ENCODE measurements at places on chromosomes 3 and 15.
A peak's percentile ranks its signal among the peaks of the same experiment; 100 is the strongest.

- peaks cover 6% of the 10 kb centered on the region for H3K27me3 ChIP-seq
- no peak overlapping the region for H3K4me3 ChIP-seq
- H3K4me1 ChIP-seq, result no peaks in the 10 kb centered on the region
- DNase-seq, result no peak
Measured at GRCh38 chr3:61997101-61997500, 376.2 kb downstream of the FEZF2 start.

DNA sequence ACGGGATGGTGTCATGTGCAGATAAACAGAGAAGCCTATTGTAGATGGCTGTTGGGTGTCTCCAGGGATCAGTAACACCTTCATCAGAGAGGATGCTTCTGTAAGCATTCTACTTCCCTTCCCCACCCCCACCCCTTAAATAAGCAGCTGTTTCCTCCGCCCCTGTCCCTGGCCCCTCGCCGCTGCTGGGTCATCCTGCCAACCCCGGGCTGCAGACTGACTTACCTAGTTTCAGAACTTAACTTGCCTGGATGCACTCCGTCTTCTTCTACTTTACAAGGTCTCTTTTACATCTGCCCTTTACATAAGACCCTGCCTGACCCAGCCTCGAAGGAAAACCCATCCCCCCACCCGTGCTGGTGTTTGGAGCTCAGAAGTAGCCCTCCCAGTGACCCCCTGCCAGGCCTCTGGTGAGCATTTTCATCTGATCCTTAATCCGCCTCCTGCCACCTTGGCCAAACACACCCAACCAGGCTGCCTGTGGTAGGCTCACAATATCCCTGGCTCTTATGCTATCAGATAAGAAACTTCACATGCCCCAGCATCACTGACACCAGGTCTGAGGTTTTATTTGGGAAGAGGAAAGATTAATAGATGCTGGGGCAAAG lies 103.0 kb upstream of the HES1 start:
- H3K4me3 ChIP-seq, result no peak overlapping the region
- H3K27me3 ChIP-seq, result peaks cover 12% of the 10 kb centered on the region
- DNase-seq, result no peak
- H3K4me1 ChIP-seq, result peaks cover 13% of the 10 kb centered on the region
- H3K27ac ChIP-seq, result no peak overlapping the region

GRCh38 chr3:42764561-42765295 lies 8.3 kb downstream of the CCDC13 start:
- H3K27ac ChIP-seq, result no peak overlapping the region
- no peaks in the 10 kb centered on the region for H3K27me3 ChIP-seq
- H3K36me3 ChIP-seq, result no peaks in the 10 kb centered on the region
- no peak for DNase-seq
- no peak overlapping the region for H3K4me3 ChIP-seq
- no peaks in the 10 kb centered on the region for H3K4me1 ChIP-seq

DNA sequence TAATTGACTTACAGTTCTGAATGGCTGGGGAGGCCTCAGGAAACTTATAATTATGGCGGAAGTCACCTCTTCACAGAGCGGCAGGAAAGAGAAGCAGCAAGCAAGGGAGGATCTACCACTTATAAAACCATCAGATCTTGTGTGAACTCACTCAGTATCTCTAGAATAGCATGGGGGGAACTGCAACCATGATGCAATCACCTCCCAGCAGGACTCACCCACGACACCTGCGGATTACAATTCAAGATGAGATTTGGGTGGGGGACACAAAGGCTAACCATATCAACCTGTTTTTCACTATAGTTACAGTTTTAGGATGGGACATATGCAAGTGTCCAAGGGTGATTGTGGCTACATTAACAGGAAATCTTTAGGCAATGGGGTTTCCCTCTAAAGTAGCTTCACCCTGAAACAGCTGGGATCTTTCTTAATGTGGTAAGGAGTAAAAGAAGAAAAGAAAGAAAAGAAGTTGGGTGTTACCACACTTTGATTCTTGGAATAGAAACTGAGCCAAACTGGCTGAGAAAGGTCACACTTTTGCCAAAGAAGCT lies 453.8 kb downstream of the OTOL1 start:
- no peak overlapping the region for H3K4me3 ChIP-seq
- H3K27ac ChIP-seq, result no peak overlapping the region
- H3K27me3 ChIP-seq, result no peaks in the 10 kb centered on the region
- H3K4me1 ChIP-seq, result no peaks in the 10 kb centered on the region
- no peak for DNase-seq
- H3K36me3 ChIP-seq, result no peaks in the 10 kb centered on the region

- no peaks in the 10 kb centered on the region for H3K4me1 ChIP-seq
- H3K36me3 ChIP-seq, result peaks cover 1% of the 10 kb centered on the region
- no peaks in the 10 kb centered on the region for H3K27me3 ChIP-seq
- DNase-seq, result no peak
- H3K27ac ChIP-seq, result no peak overlapping the region
Measured at GRCh38 chr3:167203062-167203461, 177.0 kb downstream of the ZBBX start.

DNA sequence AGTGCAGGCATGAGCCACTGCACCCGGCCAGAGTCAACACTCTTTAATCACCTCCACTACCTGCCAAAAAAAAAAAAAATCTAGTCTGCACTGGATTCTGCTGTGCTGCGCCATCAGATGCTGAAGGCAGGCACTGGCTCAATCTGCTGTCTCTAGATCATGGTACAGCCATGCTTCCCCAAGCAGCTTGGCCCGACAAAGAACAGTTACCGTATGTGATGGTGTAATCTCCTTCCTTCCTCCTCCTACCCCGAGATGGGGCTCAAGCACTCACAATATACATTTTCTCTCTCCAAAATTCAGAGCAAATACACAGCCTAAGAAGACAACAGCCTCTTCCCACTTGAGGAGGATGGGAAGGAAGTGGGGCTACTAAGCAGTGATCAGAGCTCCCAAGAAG lies 45.1 kb downstream of the DAPK2 start:
- peaks cover 40% of the 10 kb centered on the region for H3K4me1 ChIP-seq
- no peak overlapping the region for H3K4me3 ChIP-seq

DNA sequence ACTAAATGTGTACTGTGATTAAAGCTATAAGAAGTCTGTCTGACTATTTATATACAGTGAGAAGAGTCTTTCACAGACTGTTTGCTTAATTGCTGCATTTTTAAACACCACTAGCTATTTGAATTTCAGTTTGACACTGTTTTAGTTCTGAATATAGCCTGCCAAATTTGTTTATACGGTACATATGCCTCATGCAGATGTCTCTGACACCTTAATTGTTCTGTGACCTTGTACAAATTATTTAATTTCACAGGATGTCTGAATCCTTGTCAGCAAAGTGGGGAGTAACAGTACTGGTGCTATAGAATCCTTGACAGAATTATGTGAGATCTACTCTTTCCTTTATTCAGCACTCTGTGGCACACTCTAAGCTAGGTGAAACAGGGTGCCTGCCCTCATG lies 125.5 kb downstream of the MBNL1 start:
- no peak overlapping the region for H3K4me3 ChIP-seq
- peak overlapping the region; percentile 57 for H3K27ac ChIP-seq
- peaks cover 56% of the 10 kb centered on the region for H3K4me1 ChIP-seq
- no peaks in the 10 kb centered on the region for H3K27me3 ChIP-seq

DNA sequence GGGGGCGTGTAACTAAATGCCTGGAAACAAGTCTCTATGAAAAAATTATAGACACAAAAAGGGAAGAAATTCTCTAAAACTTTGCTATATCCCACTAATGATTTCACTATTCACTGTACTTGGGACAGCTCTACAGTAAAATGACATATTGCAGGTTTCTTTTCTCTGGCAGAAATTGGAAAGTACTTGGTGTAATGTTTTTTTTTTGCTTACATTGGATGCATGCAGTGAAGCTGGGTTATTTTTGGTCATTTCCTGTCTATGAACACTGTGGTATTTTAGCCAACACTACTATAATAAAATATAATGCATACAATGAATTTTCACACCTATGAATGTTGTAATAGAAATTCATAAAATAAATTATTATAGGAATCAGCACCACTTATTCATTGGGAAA lies 109.7 kb downstream of the LRRC49 start:
- H3K27ac ChIP-seq, result no peak overlapping the region
- no peaks in the 10 kb centered on the region for H3K36me3 ChIP-seq
- peaks cover 39% of the 10 kb centered on the region for H3K27me3 ChIP-seq
- DNase-seq, result no peak
- H3K4me1 ChIP-seq, result no peaks in the 10 kb centered on the region
- H3K4me3 ChIP-seq, result no peak overlapping the region

GRCh38 chr3:138404121-138404520 lies 30.3 kb upstream of the ESYT3 start:
- H3K36me3 ChIP-seq, result no peaks in the 10 kb centered on the region
- peaks cover 35% of the 10 kb centered on the region for H3K27me3 ChIP-seq
- DNase-seq, result no peak
- H3K4me1 ChIP-seq, result no peaks in the 10 kb centered on the region
- no peak overlapping the region for H3K27ac ChIP-seq

- no peak for DNase-seq
- no peaks in the 10 kb centered on the region for H3K27me3 ChIP-seq
- peaks cover 18% of the 10 kb centered on the region for H3K4me1 ChIP-seq
Measured at GRCh38 chr3:71676931-71677330, 48.3 kb downstream of the EIF4E3 start.

DNA sequence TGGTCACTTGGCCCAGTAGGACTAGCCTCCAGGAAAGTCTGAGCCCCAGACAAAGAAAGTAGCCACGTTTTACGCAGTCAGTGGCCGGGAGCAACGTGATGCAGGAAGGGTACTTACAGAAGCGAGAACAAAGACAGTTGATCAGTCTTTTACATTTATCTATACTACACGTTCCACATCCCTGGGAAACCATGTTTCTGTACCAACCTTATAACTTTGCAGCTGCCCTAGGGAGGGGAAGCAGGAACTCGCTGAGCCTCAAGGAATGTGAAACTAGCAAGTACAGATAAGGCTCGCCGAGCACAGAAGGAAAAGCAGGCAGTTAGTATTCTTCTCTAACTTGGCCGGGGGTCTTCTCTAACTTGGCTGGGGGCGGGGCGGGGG lies 3.4 kb upstream of the KNL1 start:
- peaks cover 7% of the 10 kb centered on the region for H3K27me3 ChIP-seq
- H3K4me3 ChIP-seq, result peak overlapping the region; percentile 95
- DNase-seq, result no peak
- H3K4me1 ChIP-seq, result peaks cover 27% of the 10 kb centered on the region
- H3K36me3 ChIP-seq, result peaks cover 3% of the 10 kb centered on the region
- no peak overlapping the region for H3K27ac ChIP-seq

- H3K27ac ChIP-seq, result no peak overlapping the region
- no peak for DNase-seq
- no peaks in the 10 kb centered on the region for H3K4me1 ChIP-seq
Measured at GRCh38 chr3:18018491-18019160, 276.2 kb upstream of the TBC1D5 start.

GRCh38 chr3:128469556-128469955 lies 2.9 kb upstream of the DNAJB8 start:
- peaks cover 35% of the 10 kb centered on the region for H3K27me3 ChIP-seq
- no peak overlapping the region for H3K27ac ChIP-seq
- H3K4me1 ChIP-seq, result peaks cover 9% of the 10 kb centered on the region
- H3K36me3 ChIP-seq, result no peaks in the 10 kb centered on the region
- DNase-seq, result no peak

- H3K36me3 ChIP-seq, result no peaks in the 10 kb centered on the region
- DNase-seq, result no peak
- no peaks in the 10 kb centered on the region for H3K4me1 ChIP-seq
- no peak overlapping the region for H3K27ac ChIP-seq
- no peak overlapping the region for H3K4me3 ChIP-seq
- H3K27me3 ChIP-seq, result no peaks in the 10 kb centered on the region
Measured at GRCh38 chr15:95822961-95823360, 507.5 kb upstream of the NR2F2 start.

DNA sequence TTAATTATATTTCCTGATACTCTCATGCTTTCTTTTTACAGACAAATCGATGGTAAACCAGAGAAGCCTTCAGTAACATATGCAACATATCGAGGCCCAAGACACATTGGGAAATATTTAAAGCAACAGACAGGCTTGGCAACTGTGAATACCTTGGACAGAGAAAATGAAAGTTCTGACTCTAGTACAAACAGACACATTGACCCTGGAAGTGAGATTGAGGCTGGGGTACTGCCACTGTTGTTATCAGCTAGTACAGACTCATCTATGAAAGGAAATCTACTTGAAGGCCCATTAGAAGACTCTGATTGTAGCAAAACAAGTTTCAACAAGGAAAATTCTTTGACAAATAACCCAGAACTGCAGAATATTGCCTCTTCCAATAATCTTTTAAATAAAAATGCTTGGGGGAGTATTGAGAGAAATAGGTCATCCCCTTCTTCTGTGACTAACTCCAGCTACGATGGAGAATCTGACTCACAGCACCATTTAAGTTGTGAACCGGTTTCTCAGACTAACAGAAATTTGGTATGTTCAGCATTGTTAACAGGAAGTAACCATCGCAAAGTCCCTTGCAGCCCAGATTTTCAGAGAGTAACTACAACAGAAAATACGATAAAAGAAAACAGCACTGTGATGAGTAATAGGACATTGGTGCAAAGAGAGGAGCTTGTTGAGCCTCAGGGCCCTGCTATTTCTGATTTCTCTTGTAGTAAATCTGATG lies 50.2 kb downstream of the CRYBG3 start:
- peaks cover 24% of the 10 kb centered on the region for H3K4me1 ChIP-seq
- H3K27me3 ChIP-seq, result no peaks in the 10 kb centered on the region
- H3K27ac ChIP-seq, result peak overlapping the region; percentile 82
- peak overlapping the region; percentile 23 for H3K4me3 ChIP-seq

GRCh38 chr3:119700269-119700919 lies 2.4 kb upstream of the CFAP91 start:
- peaks cover 12% of the 10 kb centered on the region for H3K27me3 ChIP-seq
- peaks cover 43% of the 10 kb centered on the region for H3K4me1 ChIP-seq
- H3K4me3 ChIP-seq, result peak overlapping the region; percentile 80

- DNase-seq, result no peak
- H3K27me3 ChIP-seq, result no peaks in the 10 kb centered on the region
- peaks cover 21% of the 10 kb centered on the region for H3K36me3 ChIP-seq
- no peak overlapping the region for H3K4me3 ChIP-seq
Measured at GRCh38 chr3:195139091-195139875, 131.7 kb downstream of the XXYLT1 start.

DNA sequence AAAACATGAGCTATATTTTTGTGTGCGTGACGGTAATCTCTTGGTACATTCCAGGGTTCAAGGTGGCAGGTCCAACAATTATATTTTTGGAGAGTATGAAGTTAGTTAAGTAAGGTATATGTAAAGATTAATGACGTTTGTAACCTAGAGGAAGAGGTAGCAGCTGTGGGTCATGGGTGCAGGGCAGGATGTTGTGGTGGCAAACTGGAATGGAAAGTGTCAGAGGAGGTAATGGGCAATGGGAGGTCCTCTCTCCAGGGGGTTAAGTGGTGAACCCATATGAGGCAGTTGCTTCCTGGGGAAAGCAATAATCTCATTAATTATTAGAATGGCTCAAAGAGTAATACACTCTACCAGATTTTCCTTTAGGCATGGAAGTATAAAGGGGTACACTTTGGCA lies 1.0 kb upstream of the CD200R1L start:
- H3K4me1 ChIP-seq, result peaks cover 14% of the 10 kb centered on the region
- peak; percentile 20 for DNase-seq
- peaks cover 20% of the 10 kb centered on the region for H3K36me3 ChIP-seq
- peak overlapping the region; percentile 0 for H3K27ac ChIP-seq
- H3K4me3 ChIP-seq, result peak overlapping the region; percentile 4

GRCh38 chr3:25567806-25568524 lies 96.7 kb downstream of the TOP2B start:
- no peak overlapping the region for H3K27ac ChIP-seq
- no peaks in the 10 kb centered on the region for H3K4me1 ChIP-seq
- H3K4me3 ChIP-seq, result no peak overlapping the region
- H3K36me3 ChIP-seq, result no peaks in the 10 kb centered on the region

Measured in activated T-cell treated with anti-CD3 and anti-CD28 coated beads, Interleukin-2, amount 50 U/mL, for 72 hours (primary cell).